WERI-Rb-1 (cell line): ENCODE measurements at places on chromosomes 2 and 18.

GRCh38 chr18:21897811-21898210 lies 157.2 kb downstream of the MIB1 start:
- peak; percentile 50 for DNase-seq

DNA sequence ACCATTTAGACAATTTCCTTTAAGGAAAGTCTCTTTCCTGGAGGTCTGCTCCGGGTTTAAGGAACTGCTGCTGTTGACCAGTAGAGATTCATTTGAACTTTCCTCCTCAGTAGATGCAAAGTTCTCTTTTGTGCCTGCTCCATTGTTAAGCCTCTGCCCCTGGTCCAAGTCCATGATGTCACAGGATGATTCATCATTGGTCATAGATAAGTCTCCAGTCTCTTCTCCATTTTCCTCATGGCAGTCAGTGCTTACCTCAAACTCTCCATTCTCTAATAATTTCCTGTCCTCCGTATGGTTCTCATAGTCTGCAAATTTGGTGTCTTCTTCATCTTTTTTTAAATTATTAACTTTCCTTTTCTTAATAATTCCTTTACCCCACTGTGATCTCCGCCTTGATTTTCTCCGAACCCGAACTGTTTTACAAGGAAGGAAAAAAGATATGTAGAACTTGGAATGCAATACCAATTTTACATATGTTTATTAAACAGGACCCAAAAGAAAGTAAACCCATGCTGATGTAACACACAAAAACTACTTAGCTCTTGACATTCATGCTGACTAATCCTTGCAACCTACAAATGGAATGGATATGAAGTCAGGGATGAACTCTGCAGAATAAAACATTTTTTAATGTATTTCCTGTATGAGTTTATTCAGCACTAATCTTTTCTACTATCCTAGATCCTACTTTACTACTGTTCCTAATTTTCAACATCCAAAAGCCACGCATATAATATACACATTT lies 169.1 kb downstream of the ATAD2B start:
- no peak for DNase-seq

DNA sequence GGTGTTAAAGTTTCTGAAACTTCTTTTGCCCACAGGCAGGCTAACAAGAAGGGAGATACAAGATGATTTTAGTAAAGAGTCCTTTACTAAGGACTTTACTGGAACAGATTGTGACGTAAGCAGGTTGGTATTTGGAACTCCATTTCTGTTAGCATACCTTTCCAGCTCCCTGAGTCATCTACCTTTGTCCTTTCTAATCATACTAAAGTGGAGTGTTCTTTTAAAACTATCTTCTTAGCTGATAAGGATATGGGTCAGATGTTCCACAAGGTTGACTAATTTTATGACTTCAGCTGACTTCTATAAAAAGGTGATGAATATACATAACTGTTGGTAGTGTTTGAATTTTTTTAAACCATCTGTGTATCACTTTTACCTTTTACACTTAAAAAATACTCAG lies 21.1 kb downstream of the UGP2 start:
- DNase-seq: no peak

DNA sequence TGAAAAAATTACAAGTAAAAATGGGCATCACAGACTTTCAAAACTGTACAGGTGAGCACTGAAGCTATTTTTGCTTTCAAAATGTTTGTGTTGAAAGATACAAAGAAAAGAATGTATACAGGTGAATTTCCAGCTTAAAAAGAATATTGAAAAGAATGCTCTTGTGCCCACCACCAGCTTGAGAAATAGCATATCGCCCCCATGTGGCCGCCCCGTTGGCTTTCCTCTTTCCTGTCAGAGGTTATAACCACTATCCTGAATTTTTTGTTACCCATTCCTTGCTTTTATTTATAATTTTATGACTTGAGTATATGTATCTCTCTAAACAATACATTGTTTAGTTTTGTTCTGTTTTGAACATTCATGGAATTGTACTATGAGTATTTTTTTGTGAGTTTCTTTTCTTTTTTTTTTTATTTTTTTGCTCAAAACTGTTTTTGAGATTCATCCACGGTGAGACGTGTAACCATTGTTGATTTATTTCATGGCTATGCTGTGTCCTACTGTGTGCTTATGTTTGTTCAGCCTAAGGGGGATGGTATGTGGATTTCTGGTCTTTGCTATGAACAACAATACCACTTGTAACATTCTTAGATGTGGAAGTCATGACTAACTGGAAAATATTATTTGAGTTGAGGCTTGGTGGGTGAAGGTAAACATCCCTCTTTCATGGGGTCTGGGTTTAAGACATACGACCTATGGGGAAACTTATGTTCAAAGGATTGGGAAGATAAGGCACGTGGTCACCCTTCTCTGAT lies 11.6 kb downstream of the TRPM8 start:
- peak; percentile 64 for DNase-seq

DNA sequence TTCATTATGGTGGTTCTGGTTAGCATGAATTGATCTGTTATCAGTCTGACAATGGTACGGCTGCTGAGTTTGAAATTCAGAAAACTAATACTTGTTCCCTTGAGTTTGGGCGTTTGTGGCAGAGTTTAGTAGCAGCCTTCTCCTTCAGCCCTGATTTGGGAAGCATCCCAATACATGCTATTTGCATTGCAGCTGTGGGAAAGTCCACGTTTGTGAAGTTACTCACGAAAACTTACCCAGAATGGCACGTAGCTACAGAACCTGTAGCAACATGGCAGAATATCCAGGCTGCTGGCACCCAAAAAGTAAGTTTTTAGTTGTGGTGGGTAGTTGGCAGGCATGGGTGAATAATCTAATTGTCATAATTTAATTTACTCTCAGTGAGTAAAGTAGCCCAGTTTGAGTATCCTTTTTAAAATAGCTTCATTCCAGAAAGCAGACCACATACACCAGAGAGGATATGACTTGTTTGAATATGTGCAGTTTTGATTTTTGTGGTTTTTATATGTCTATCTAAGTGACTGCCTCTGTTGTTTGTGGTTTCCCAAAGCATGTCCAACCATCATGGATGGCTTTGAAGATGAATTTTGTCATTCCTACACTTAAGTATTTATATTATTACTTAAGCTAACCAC lies 12.2 kb downstream of the DGUOK start:
- DNase-seq: no peak

GRCh38 chr2:147939313-147939712 lies 81.2 kb downstream of the ORC4 start:
- no peak for DNase-seq

GRCh38 chr2:72132981-72133720 lies 14.5 kb downstream of the CYP26B1 start:
- DNase-seq: peak; percentile 6

GRCh38 chr2:30437809-30438548 lies 9.1 kb upstream of the LCLAT1 start:
- no peak for DNase-seq

DNA sequence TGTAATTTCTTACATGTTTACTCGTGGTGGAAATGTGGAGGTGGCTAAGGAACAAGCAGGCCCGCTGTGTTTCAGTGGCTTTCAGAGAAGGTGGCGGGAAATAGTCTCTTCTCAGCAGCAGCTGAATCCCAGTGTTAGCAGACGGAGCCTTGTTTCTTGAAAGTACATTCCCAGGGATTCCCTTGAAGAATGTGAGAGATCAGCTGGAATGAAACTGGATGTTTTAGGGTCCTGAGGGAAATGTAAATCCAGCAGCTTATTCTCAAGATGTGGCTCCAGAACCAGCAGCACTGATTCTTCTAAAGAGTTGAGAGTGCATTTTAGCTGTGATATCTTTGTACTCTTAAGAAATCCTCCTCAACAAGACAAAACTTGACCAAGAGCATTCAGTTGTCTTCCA lies 59.1 kb downstream of the CDC42EP3 start:
- DNase-seq: no peak

DNA sequence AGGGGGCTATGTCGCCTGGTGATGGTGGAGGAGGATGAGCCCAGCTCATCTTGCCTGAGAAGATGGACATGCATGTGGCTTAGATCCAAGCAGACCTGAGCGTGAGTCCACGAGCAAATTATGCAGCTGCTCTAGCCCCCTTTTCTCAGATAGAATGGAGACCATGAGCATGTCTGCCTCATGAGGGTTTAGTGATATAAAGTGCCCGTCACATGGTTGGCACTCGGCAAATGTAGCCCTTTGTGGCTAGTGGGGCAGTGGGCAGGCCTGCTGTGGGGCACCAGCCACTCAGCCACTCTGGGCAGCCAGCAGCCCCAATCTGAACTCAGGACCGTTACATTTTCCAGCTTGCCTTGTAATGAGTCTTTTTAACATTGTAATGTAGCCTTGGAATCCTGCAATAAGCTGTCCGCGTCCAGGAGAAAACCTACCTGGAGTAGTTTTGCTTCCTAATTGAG lies 92.1 kb upstream of the HS6ST1 start:
- DNase-seq: no peak

DNA sequence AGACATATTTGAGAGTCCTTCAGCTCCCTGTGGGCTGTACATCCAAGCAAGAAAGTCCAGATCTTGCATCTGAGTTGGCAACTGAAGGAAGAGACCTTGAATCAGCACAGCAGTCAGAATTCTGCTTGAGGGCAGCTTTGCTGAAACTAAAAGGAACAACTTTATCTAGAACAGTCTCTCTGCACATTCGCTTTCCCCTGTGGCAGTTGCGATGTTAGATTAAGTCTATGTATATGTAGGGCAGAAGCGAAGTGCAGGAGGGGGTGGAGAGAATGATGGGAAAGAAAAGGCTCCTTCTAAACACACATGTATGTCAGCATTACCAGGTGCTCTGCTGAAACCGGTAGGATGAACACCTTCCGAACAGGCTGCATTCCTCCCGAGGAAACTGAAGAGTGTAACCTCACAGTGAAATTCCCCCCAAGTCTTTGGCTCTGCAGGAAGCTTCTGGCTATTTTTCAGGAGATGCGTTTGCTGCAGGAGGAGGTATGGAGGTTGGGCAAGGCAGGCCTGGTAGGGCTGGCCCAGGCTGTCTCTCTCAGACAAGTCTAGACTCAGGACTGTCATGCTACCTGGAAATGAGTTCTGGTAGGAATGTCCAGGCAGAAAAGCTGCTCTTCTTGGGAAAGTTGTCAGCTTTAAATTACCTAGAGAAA lies 70.0 kb upstream of the ATL2 start:
- no peak for DNase-seq

GRCh38 chr2:185511925-185512324 lies 226.7 kb upstream of the FSIP2 start:
- no peak for DNase-seq

- no peak for DNase-seq
Observed at GRCh38 chr2:231290321-231291015, 92.0 kb downstream of the ARMC9 start.

GRCh38 chr2:68878753-68879152 lies 7.6 kb upstream of the BMP10 start:
- DNase-seq: no peak

DNA sequence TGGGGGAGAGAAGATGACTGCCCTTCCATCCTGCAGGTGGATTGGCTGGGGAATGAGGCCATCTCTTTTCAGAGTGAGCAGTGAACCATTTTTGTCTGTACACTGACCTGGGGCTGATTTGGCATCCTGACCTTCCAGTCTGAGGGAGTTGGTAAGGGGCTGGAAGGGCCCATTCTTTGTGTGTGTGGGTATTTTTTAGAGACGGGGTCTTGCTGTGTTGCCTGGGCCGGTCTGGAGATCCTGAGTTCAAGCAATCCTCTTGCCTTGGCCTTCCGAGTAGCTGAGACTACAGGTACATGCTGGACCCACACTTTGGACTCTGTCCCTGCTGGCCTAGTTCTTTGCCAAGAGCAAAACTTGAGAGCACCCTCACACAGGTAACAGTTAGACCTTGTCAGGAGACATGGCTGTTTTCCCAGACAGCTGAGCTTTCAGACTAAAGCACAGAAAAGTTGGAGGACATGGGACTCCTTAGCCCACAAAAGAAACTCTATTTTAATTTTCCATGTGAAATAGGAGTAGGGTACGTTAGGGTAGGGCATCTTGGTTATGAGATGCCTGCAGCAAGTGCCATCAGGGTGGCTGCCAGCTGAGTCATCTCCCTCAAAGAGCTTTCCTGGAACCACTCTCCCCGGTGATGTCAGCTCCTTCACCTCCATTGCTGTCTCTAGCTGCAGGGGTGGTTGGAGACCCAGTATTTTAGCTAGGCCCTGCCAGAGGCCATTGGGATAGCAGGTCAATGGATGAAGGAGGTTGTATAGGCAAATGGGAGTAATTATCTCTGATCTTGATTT lies 60.7 kb downstream of the DGKD start:
- DNase-seq: no peak

DNA sequence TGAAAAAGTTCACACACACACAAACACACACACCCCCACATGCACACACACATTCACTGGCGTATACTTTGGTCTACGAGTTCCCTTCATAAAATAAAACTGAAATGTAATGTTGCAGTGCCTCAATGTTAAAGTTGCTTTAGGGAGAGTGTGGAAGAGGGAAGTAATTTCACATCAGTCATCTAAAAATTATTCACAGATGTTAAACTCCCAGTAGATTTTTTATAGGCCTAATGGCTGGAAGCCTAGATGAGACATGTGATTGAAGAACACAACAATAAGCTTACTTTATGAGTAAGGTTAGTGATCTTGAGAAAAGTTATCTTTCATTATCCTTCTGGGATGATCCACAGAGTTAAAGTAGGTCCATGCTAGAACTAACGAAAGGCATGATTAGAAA lies 506.7 kb upstream of the CNTNAP5 start:
- DNase-seq: no peak

GRCh38 chr2:176562359-176563078 lies 293.3 kb downstream of the MTX2 start:
- DNase-seq: no peak

- DNase-seq: no peak
Observed at GRCh38 chr2:230849633-230850357, 14.9 kb upstream of the ITM2C start.

- DNase-seq: no peak
Observed at GRCh38 chr2:190535586-190535985, 1.1 kb upstream of the NEMP2 start.

DNA sequence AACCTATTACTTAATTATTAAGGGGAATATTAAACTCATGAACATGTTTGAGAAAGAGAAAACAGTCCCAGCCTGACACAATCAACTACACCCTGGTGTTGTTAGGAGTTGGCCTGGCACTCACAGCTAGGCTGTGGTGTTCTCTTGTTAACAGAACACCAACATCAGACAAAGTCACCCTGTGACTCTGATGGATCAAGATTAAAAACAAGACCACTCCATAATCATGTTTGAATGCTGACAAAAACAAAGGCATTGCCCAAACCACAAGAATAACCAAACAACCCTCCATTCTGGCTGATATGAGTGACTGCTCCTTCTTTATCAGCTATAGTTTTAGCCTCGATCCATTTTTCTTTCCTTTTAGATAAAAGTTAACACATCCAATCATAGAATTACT lies 3.0 kb downstream of the BOLL start:
- DNase-seq: no peak

- DNase-seq: no peak
Observed at GRCh38 chr2:113755835-113756354, 547 bp downstream of the SLC35F5 start.

GRCh38 chr2:215862351-215862771 lies 151.0 kb downstream of the MREG start:
- no peak for DNase-seq

- no peak for DNase-seq
Observed at GRCh38 chr2:232994446-232994845, 18.6 kb downstream of the NGEF start.
